SJCRH30 (cell line): ENCODE measurements at places on chromosomes 2 and 18. TPM values are rescaled to one million over a fixed set of nuclear protein-coding genes. Genes with fewer than 3 reads are reported as not detected.

The POTEI gene
- total RNA-seq: 0.25 and 0.47 TPM in 2 replicates

The ABHD1 gene
- not detected in 2 replicates for total RNA-seq

The ACMSD gene
- total RNA-seq: not detected in 2 replicates

- peak; percentile 66 for DNase-seq
- no peak overlapping the region for H3K4me3 ChIP-seq
- H3K4me1 ChIP-seq: no peaks in the 10 kb centered on the region
- no peaks in the 10 kb centered on the region for H3K27me3 ChIP-seq
- H3K36me3 ChIP-seq: no peaks in the 10 kb centered on the region
- no peak overlapping the region for H3K27ac ChIP-seq
Measured at GRCh38 chr2:139142252-139142880, 362.2 kb upstream of the NXPH2 start.

- no peak for DNase-seq
- H3K4me1 ChIP-seq: no peaks in the 10 kb centered on the region
- H3K27ac ChIP-seq: no peak overlapping the region
- no peak overlapping the region for H3K4me3 ChIP-seq
Measured at GRCh38 chr18:45163871-45164270, 451.4 kb upstream of the SLC14A2 start.

- H3K4me3 ChIP-seq: no peak overlapping the region
- no peaks in the 10 kb centered on the region for H3K4me1 ChIP-seq
- H3K27ac ChIP-seq: no peak overlapping the region
- H3K36me3 ChIP-seq: no peaks in the 10 kb centered on the region
Measured at GRCh38 chr2:10951558-10952414, 40.1 kb downstream of the KCNF1 start.

DNA sequence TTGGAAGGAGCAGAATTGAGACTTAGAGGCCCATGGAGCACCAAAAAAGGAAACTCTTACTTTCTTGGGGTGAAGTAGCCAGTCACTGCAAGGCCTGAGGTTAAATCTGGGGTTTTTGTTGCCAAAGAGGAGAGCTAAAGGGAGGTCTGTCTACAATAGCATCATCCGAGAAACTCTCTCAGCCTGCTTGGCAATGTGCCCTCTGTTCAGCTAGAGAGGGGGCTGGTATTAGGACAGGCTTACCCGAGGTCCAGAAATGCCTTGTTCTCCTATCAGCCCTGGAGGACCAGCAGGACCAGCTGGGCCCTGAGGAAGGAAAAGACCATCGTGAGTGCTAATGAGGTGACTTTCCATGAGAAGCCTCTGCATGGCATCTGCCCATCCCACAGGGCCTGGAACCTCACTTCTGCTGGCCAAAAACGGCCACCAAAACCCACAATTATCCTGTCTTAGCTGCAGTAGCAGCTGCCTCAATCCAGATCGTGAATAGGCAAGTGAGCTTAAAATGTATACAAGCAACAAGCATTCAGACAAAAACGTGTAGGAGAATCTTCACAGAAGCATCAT is 61.6 kb downstream of the COL6A3 start:
- DNase-seq: no peak
- H3K4me1 ChIP-seq: no peaks in the 10 kb centered on the region
- no peak overlapping the region for H3K4me3 ChIP-seq
- no peak overlapping the region for H3K27ac ChIP-seq
- H3K36me3 ChIP-seq: no peaks in the 10 kb centered on the region

- no peak overlapping the region for H3K27ac ChIP-seq
- no peaks in the 10 kb centered on the region for H3K27me3 ChIP-seq
- H3K36me3 ChIP-seq: no peaks in the 10 kb centered on the region
- H3K4me3 ChIP-seq: no peak overlapping the region
- no peak for DNase-seq
Measured at GRCh38 chr2:188727846-188728245, 246.3 kb upstream of the COL3A1 start.
